ENCODE measurements at places on chromosomes 5 and 9.

- no peak for DNase-seq
These were observed 219.7 kb upstream of the CD180 start for GRCh38 chr5:67416133-67416937.

DNA sequence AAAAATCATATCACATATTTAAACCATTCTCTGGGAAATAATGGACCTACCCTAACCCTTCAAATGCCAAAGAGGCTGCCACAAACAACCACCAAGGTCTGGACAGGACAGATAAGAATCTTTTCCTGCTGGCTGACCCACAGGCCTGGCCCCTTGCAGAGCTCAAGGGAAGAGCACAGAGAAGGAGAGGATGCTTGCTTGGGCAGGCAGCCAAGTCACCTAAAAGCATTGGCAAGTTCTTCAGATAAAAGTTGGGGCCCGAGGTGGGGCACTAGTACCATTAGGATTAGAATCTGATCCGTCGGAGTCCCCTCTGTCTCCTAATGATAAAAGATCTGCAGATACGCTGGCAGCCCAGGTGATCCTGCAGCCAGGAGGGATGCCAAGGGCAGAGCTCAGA, 176.6 kb downstream of the GABBR2 start:
- DNase-seq = no peak

DNA sequence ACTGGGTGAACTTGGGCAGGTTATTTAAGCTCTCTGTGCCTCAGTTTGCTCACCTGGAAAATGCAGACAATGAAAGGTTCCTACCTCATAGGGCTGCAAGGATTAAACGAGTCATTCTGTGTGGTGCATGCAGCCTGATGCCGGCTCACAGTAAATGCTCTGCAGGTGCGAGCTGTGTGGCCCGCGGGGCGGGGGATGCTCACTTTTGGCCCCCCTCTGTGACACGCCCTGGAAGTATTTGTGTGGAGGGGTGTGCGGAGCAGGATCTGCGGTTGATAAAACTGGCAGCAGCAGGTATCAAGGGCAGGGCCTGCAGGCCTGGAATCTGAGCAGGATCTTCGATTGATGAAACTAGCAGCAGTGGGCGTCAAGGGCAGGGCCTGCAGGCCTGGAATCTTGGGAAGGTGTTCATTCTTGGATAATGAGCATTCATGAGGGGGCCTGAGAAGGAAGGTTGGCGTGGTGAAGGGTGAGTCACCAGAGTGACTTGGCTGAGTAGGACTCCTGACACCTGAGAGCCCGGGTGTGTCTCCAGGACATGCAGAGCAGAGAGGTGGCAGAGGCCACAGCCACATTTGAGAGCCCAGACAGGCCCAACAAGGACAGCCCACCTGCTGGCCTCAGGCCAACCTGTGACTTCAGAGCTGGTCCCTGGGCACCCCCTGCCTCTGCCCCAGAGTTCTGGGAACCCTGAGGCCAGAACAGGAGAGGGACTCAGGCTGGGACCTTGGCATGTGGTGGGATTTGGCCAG, 11.9 kb downstream of the UNC5A start:
- DNase-seq = no peak

DNA sequence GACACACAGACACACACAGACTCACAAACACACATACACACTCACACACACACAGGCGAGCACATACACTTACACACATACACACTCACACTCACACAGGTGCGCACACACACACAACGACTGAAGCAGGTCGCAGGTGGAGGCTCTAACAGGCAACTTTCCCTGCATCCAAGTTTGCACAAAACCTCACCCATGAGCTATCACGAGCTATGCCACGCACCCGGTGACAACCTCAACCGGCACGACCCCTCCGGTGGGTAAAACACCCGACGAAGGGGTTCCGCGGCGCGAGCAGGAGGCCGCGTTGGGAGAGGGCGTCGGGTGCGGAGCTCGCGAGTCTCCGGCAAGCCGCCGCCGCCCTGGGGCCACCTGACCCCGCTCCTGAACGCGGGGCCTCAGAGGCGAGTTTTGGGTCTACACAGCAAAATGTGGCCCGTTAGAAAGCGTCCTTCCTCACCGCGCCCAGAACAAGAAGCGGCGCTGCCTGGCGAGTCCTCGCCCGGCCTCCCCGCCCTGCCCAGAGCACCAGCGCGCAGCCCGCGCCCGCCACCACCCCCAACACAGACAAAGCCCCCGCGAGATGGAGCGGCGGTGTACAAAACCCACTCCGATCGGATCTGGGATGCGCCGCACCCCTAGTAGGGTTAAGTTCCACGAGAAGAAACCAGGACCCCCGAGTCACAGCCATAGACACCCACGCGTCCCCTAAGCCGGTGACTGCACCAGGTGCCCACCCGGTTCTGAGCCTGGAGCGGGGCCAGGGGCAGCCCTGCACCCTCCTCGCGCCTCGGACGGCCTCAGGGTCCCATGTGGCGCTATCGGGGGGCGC, 665 bp downstream of the SLC6A3 start:
- DNase-seq = no peak

GRCh38 chr5:6469836-6470235, 21.2 kb downstream of the UBE2QL1 start:
- DNase-seq = no peak

- no peak for DNase-seq
These were observed 20.8 kb downstream of the TMEM245 start for GRCh38 chr9:109098960-109099308.

DNA sequence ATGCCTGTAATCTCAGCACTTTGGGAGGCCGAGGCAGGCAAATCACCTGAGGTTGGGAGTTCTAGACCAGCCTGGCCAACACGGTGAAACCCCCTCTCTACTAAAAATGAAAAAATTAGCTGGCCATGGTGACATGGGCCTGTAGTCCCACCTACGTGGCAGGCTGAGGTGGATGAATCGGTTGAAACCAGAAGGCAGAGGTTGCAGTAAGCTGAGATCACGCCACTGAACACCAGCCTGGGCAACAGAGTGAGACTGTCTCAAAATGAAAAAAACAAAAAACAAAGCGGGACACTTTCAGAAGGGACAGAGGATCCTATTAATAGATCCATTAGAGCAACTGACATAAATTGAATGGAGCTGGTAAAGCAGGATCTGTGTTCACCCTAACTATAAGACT, 89.6 kb upstream of the SGCD start:
- no peak for DNase-seq

- DNase-seq = no peak
These were observed 138.5 kb upstream of the TYRP1 start for GRCh38 chr9:12554636-12555035.

DNA sequence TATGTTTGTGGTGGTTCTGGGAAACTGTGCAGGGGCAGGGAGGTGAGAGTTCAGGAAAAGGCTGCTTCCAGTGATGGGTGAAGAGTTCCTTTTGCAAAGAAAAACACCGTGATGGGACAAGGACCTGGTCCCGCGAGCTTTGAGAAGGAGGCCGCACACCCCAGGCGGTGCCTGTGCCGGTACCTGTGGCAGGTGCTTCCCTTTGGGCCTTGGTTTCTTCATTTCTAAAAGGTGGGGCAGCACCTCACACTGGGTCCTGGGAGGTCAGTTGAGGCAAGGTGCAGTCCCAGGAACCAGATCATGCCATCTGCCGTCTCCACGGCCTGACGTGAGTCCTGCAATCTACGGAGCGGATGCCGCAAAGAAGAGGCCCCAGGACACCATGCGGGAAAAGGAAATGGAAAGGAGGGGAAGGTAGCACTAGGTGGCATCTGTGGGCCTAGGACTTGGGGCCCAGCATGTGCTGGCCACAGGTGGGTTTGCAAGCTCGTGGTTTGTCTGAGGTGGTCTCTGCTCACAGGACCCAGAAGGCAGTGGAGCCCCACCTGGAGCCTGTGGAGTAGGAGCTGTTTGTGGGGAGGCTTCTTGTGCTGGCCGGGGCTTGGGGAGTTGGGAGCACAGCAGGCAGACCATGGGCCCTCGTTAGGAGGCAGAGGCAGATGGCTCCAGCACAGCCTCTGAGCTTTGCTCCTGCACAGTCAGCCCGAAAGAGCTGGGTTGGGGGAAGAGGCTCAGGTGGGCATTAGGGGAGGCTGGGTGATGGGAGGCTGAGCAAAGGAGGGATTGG, 131.6 kb downstream of the CACNA1B start:
- DNase-seq = no peak

DNA sequence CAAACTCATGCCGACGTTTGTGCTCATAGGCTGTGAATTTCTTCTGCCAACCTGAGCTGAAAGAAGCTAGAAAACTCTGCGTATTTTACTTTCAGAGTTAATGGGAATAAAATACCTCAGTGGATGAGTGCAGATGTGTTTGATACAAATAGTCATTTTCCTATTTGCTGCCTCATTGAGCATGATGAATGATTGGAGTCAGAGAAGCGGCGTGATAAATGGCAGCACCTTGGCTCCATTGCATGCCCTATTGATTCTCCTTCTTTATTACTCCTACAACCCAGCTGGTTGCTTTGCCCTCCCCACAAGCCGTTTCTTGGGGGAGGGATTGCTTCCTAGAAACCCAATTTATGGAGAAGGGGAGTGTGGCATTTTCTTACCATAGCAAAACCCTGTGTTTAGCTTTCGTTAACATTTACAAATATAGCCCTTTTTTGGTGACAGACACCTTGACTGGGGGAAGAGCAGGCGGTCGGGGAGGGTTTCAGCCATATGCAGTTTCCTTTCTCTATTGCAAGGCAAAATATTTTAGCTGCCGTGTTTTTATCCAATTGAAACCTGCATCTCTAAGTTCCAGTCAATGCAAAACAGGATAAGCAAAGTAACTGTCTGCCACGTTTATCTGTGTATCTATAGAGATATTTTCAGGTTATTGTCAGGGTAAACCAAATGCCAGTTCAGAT, 93.1 kb upstream of the TBCA start:
- no peak for DNase-seq

DNA sequence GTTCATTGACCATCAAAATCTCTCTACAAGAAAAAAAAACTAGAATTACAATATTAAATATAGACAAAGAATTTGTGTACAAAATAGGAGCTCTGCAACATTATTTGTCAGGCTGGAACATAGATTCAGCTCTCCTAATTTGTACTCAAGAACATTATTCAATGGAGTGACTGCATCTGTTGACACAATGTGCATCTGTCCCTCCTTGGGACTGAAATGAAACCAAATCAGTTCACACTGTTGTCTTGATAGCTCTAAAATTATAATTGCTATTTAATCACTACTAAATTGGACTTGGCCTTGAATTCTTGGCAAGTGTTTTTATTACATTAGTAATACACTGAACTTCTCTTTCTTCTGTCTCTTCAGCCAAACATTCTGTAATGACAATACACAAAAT, 47.7 kb downstream of the FTMT start:
- DNase-seq = no peak

DNA sequence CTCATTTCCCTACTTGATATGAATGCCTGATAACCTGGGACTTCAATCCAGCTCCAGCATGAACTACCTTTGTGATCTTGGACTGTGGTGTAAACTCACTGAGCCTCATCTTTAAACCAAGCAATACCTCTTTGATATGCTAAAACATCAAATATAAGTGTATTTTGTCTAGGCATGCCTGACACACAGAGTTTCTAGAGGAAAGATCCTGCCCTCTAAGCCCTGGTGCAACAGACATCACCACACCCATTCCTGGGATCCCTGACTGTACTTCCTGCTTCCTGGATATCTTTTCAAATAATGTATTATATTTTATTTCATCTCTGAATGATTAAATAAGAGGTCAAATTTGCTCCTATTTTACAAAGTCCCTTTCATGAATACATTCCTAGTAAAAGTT, 55.8 kb downstream of the ANXA2R start:
- no peak for DNase-seq

- no peak for DNase-seq
These were observed 584.0 kb downstream of the ACTL7B start for GRCh38 chr9:108271646-108272348.

DNA sequence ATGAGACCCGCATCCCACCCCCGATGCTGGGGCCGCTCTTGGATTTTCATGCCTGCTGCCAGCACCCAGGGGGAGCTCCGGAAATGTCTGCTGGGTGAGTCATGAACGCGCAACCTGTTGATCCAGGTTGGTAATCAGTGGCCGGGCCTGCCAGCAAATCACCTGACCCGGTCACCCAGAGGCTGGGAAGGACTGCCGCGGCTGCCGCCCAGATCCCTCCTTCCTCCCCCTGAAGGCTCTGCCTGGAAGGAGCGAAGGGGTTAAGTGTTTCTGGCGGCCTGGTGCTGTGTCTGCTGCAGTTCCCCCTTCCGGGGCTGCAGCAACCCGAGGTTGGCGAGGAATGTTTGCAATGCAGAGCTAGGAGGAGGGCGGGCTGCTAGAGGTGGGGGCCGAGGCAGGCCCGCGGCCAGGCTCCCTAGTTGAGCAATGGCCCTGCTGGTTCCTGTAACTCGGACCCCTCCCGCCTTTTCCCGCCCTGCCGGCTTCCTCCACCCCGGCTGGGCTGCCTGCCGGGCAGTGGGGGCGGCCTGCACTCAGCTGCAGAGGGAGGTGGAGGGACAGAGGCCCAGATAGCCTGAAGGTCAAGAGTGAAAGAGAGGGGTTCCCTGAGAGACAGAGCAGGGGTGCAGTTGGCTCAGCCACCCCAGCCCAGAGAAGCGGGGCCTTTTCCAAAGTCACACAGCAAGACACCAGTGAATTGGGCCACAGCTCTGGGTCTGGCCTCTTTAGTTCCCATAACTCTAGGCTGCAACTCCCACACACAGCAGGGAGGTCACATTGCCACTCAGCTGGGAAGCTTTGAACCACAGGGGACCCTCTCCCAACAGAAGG, 156.3 kb upstream of the IER5L start:
- DNase-seq = no peak

- DNase-seq = no peak
These were observed 284.4 kb downstream of the PIK3R1 start for GRCh38 chr5:68499987-68500386.

GRCh38 chr9:15295761-15296405, 11.1 kb downstream of the TTC39B start:
- no peak for DNase-seq

DNA sequence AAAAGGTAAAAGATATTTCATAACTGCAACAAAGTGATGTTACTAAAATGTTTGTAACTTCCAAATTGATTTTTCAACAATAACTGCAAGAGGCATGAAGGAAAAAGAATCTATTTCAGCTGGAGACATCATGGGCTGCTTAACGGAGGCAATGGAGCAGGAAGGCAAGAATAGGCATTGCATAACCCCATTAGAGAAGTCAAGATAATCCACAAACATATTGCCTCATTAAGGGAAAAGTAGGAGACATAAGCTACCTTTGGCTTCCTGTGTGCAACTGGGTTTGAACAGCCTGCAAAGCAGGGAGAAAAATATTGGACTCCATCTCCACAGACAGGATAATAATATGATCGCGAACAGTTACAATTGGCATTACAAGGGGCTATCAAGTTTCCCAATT, 46.7 kb downstream of the SLCO4C1 start:
- DNase-seq = no peak

DNA sequence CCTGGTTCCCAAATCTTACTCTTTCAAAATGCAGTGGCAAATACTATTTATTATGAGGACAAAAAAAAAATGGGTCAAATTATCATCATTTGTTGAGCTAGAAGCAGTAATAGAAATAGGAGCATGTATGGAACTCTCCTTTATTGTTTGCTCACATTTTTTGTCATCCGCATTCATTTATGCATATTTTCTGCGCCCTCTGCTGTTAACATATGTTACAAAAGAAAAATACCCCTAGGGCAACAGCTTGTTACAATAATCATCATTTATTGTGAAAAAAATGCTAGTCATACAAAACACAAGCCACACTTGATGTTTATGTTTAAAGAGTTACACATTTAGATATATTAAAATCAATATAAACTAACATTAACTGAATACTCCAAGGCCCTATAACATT, 328.2 kb downstream of the TUSC1 start:
- no peak for DNase-seq

GRCh38 chr9:311841-312240, 97.2 kb downstream of the DOCK8 start:
- DNase-seq = no peak
